ENCODE measurements at places on chromosomes 13 and 19.

DNA sequence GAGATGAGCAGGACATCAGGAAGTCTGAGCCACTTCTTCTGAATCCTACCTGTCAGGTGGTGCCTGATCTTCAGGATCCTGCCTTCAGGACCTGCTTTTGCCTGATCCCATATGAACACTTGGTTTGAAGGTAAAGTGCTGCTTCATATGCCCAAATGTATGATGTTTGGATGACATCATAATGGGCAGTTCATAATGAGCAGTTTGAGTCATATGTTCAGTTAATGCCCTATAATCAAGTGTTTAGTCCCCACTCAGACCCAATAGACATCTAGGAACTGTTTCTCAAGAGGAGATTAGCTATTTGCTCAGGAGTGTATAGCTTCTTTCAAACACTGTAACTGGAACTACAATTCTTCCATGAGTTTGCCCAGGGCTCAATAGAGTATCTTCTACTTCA lies 58.8 kb downstream of the POLR1D start:
- no peak for DNase-seq

DNA sequence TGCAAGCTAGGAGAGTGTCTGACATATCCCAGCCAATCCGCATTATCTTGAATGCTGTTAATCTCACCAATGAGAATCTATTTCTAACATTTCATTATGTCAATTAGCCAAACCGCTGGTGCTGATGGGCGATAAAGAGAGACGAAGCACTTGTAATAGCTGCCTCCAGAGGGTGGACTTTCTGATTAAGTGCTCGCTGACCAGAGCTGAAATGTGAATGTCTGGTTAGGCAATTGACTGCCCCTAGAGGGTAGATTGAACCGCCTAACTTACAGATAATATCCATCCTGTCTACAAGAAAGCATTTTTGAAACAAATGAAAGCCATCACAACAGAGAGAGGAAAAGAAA lies 552 bp upstream of the GRWD1 start:
- no peak for DNase-seq

DNA sequence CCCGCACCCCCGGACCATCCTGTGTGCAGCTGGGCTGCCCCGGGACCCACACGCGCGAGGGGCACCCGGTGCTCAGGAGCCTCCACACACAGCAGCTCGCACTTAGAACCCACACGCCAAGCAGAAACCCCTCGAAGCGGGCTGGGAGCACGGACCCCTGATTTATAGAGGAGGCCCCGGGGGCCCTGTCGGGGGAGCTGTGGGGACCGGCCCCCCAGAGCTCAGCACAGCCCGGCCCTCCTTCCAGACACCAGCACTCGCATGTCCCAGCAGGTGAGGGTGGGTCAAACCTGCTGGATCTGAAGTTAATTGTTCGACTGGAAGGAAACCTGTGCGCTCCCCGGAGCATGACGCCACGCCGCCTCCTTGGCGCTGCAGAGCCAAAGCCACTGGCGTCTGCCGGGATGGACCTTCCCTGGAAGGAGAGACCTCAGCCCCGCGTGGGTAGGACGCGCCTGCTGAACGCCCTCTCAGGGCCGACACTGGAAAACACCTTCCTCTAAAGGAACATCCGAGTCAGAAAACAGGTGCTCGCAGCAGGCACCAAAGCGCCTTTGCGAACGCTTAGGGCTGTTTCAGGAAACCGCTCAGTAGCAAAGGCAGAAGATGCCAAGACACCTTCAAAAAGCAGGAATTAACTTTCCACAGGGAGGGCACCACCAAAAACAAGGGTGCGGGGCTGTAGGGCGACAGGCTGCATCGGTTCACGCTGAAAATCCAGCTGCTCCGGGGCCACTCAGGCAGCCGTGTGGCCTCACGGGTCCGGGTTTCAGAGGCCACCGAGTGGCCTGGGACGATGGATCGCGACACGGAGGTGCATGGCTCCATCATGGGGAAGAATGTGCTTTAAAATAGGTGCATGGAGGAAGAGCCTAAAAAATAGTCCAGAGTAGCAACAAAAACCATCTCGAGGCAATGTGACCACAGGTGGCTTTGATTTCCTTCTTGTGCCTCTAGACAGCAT lies 37.8 kb upstream of the GRTP1 start:
- DNase-seq: no peak

GRCh38 chr13:79874396-79875360 lies 393.7 kb downstream of the NDFIP2 start:
- DNase-seq: no peak

DNA sequence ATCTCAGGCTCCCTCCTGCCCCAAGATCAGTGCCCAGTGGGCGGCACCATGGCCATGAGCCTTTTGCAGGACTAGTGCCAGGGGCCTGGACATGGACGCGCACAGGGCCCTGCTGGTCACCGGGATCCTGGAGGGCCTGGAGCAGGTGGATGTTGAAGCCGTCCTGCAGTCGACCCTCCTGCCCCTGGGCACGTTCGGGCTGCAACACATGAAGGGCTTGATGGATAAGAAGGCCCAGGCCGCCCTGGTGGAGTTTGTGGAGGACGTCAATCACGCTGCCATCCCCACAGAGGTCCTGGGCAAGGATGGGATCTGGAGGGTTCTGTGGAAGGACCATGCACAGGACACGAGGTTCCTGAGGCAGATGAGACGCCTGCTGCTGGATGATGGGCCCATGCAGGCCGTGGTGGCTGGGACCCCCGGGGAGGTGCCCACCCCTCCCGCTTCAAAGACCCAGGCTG lies 38.0 kb upstream of the PNMA8B start:
- DNase-seq: no peak

DNA sequence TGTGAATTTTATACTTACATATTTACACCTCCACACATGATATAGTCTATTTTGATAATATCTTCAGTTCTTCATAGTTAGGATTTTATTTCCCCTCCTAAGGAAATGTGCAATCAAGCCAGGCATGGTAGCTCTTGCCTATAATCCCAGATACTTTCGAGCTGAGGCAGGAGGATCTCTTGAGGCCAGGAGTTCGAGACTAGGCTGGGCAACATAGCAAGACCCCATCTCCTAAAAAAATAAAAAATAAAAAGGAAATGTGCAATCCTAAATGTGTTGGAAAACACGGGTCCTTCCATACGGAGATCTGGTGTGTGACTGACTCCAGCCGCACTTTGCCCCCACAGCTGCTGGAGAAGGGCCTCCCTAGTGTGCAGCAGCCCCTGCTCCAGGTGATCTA lies 71.5 kb downstream of the ZAR1L start:
- DNase-seq: no peak

DNA sequence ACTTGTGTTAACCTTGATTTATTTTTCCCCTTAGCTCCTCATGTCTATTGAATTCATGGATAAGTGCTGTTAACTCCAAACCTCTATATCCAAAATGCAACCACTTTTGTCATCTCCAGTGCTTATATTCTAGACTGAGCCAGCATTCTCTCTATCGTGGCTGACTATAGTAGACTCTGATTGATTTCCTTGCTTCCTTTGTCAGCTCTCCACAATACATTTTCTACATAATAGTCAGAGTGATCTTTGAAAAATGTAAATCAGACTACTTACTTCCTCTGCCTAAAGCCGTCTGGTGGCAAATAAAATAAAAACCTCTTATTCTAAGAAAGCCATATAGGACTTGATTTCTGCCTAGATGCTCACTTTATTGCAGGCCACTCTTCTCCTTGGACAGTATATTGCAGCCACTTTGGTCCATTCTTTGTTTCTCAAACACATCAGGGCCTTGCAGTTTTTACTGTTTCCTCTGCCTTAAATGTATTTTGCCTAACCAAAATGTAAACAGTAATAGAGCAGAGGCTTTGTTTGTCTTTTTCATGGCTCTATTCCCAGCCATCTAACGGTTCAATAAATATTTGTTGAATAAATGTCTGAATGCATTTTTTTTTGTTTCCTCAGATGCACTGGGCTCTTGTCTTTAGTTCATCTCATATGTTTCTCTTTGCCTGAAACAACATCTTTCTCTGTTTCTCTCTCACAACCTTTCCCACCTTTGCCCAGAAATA lies 243.6 kb upstream of the CSNK1A1L start:
- DNase-seq: no peak

GRCh38 chr13:33079960-33080359 lies 63.7 kb downstream of the KL start:
- no peak for DNase-seq

DNA sequence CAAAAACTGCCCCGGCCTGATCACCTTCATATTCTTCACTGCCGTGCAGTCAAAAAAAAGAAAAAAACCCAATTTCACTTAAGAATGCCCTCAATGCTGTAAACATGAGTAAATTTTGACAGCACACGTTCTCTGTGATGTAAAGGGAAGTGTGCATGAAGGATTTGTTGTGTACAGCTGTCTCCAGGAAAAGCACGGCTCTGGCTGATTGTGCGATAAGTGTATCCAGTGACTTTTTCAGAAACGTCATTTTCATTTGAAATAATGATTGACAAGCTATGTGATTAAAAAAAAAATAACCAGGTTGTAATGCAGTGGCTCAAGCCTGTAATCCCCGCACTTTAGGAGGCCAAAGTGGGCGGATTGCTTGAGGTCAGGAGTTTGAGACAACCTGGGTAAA lies 39.6 kb downstream of the ANKRD10 start:
- DNase-seq: no peak

DNA sequence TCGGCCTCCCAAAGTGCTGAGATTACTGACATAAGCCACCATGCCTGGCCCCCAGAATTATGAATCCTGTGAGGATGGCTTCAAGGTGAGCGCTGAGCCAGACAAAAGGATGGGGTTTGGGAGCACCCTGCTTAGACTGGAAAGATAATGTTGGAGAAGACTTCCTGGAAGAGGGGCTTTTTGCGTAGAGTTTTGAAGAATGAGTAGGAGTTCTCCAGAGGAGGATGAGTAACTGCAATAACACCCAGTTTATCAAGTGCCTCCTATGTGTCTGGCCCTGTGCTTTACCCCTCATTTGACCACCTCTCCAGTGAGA lies 641 bp upstream of the GDF15 start:
- DNase-seq: no peak

DNA sequence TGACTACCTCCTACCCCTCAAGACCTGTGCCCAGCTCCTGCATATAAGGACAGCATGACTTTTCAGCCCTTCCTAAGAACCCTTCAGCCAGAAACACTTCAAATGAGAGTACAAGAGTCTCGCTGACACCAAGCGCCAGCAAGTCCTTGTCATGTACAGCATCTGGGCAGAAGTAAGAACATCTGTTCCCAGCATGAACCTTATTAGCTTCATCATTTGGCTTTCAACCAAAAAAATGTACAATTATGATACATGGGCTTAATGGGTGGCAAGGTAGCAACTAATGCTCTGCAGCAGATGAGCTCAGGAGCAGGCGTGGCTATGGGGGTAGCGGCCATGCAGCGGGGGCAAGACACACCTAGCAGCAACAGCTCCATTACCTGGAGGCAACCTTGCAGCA lies 487.6 kb downstream of the COG6 start:
- DNase-seq: no peak

GRCh38 chr19:49809160-49809940 lies 3.7 kb downstream of the FUZ start:
- no peak for DNase-seq

- DNase-seq: no peak
Measured at GRCh38 chr19:11705474-11705873, 33.3 kb downstream of the ZNF823 start.

DNA sequence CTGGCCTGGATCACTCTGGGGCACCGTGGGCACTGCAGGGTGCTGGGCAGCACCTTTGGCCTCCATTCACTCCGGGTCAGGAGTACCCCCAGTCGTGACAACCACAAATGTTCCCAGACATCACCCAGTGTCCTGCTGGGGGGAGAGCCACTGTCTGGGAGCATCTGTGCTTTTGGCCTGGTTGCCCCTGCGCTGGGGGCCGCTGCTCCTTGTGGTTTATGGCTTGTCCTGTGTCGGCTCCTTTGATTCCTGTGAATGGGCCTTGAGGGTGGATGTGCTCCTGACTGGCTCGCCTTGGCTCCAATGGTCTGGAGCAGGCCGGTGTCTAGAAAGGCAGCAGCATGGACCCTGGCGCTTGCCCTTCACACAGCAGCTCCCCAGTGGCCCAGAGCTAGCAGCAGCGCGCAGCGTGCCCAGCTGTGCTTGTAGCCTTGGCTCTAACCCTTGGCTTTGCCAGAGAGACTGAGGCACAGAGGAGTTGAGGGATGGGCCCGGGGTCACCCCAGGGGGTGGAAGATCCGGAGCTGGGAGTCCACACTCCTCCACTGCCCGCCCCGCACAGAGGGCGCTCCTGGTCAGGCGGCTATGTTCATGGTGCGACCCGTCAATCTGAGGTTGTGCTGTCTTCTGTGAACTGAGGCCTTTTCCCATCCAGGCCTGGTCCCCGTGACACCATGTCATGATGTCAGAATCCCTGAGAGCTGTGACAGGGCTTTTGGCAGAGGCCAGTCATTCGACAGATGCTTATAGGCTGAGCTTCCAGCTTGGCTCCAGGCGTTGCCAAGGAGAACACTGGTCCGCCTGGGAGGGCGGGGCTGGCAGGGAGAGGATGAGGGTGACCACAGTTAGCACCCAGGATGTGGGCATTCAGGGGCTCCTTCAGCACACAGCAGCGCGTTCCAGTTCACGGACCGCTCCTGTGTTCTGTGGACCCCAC lies 4.1 kb downstream of the DAZAP1 start:
- no peak for DNase-seq

DNA sequence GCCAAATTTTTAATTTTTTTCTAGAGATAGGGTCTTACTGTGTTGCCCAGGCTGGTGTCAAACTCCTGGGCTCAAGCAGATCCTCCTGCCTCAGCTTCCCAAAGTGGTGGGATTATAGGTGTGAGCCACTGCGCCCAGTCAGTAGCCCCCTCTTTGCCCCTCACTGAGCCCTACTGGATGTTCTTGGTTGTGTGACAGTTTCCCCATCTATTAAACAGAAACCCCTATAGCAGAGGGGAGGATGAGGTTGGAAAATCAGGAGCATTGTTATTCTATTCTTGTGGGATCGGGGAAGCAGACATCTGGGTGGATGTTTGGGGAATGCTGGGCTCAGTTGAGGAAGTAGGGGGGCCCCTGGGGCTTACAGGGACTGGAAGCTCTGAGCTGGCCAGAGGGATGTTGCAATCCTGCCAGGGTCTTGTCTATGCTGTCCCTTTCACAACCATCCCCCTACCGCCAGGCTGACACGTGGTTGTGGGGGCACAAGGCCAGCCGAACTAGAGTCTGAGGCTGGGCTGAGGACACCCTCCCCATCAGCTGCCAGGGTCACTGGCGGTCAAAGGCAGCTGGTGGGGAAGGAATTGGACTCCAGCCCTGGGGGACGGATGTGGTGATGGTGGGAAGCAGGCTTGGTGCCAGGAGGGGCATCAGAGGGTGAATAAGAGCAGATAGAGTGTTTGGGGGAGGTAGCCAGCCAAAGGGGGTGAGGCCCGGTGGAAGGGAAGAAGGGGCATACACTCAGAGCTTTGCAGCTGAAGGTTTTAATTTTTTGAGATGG lies 10.9 kb downstream of the APOC1 start:
- no peak for DNase-seq

GRCh38 chr13:113090806-113091205 lies 14.8 kb upstream of the F7 start:
- no peak for DNase-seq

- no peak for DNase-seq
Measured at GRCh38 chr13:114100446-114101357, 31.7 kb downstream of the RASA3 start.

GRCh38 chr19:49637821-49638738 lies 1.9 kb downstream of the RRAS start:
- no peak for DNase-seq
